ENCODE measurements at places on chromosomes 5 and 9.

GRCh38 chr5:42001673-42002072 is 76.6 kb downstream of the FBXO4 start:
- DNase-seq = no peak

DNA sequence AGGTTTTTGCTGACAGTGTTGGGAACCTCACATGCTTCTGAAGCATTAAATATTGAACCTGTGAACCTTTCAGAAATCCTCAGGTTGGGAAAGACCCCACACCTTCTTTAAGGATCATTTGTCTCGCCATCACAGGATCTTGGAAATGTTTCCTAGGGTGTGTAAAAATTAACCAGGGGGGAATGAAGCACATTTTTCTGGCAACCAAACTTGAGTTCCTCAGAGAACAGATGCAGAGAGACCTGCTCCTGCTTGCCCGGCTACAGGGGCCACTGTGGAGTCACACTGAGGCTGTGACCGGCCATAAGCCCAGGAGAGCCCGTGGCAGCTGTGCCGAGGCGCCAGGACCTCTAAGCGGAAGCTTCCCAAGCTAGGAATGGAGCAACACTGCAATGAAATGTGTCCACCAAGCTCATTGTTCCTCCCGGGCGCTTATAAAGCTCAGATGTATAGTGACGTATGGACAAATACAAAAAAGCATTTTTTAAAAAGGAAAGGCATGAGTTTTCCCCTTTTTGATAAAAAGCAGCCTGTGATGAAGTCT is 7.7 kb downstream of the CXCL14 start:
- DNase-seq = no peak

GRCh38 chr5:149387982-149388381 is 8.9 kb upstream of the IL17B start:
- no peak for DNase-seq

DNA sequence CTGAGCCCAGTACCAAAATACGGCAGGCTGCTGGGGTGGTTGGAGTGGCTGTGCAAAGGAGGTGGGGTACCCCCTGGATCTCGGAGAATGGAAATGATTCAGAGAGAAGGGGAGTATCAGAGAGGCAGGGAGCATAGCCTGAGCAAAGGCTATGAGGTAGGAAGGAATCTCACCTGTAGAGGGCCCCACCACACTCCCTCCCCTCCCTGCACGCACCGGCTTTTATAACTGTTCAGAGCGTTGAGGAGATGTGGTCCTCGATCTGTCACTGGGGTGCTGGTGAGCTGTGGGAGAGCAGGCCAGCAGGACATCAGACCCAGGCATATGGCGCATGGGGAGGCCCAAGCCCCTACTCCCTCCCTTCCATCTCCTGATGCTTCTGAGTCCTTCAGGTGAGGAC is 13.2 kb downstream of the PHF19 start:
- DNase-seq = no peak

Measured in LoVo (cell line).